NCI-H446 (cell line): ENCODE measurements at places on chromosomes 7 and 10.
A peak's percentile ranks its signal among the peaks of the same experiment; 100 is the strongest.

DNA sequence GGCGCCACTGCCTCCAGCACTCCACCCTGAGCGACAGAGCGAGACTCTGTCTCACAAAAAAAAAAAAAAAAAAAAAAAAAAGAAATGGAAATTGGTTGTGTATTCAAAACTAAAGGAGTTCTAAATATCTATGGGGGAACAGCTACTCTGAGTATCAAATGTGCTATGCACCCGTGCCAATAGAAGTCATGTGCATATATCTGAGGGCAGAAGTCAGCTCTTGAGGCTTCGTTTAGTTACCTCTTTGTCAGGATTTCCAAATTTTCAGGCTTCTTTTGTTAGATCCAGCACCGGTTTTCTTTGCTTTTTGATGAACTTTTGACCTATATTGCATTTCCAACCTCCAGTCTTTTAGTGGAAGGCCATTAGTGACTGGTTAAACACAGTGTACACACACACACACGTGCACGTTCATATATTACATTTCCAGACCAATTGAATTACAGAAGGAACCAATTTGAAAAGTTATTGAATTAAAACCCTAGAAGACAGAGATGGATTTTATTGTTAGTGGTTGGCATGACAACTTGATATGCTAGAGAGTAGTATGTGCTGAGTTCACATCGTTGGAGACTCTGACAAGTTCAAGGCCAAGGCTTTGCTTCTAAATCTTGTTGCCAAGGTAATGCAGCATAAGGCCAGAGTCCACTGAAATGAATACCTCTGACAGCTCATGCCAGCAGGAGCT is 33.1 kb upstream of the ADD3 start:
- DNase-seq, result peak; percentile 42

DNA sequence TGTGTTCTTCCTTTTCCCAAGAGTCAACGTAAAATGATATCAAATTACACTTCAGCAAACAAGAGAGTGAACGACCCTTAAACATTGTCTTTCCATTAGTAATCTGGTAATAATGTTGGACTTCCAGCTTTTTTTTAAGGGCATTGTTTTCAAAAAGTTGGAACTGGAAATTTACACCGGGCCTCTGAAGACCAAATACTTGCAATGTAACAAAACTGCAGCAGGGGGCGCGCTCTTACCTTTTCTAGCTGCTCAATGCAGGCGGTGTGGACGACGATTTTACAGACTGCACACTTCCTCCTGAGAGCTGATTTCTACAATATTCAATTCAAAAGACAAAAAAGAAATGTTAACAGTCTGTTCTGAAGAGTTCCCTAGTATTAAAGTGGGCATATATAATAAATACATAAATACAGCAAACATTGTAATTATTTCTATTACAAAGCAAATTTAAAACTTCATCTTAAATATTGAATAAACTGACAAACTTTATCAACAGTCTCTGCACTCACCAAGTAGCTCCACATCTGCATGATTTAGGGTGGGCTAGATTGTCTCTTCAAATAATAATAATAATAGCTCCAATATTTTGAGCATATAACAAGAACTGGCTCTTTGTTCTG is 190.4 kb downstream of the DGKI start:
- peak; percentile 66 for DNase-seq

GRCh38 chr7:128893251-128894100 is 17.0 kb downstream of the KCP start:
- no peak for DNase-seq

- no peak for DNase-seq
These were observed 141.6 kb downstream of the ALOX5 start for GRCh38 chr10:45515630-45516029.

DNA sequence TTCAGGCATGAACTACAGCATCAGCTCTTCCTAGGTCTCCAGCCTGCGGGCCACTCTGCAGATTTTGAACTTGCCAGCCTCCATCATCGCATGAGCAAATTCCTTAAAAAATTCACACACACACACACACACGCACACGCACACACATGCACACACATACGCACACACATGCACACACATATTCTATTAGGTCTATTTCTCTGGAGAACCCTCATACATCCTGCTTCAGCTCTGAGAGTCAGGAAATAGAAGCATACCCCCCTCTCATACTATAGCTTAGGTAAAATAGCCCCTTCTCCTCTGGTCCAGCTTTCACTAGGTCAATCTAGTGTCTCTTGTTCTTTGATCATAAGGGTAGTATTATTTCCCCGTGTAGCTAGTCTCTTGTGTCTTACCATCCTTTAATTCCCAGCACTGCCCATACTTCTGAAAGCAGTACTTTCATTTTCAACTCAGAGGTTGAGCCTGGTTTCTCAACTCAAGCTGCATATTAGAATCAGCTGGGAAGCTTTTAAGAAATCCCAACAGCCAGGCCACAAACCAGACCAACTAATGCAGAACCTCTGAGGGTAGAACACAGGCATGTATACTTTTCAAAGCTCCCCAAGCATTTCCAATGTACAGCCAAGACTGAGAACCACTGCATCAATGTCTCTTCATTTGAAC is 30.9 kb upstream of the ITGB8 start:
- no peak for DNase-seq

- DNase-seq, result no peak
These were observed at the start of gene UTF1 for GRCh38 chr10:133230044-133230361. UTF1 (plus strand) TSS chr10:133230217; CDS start chr10:133230289, 72 bp downstream.

DNA sequence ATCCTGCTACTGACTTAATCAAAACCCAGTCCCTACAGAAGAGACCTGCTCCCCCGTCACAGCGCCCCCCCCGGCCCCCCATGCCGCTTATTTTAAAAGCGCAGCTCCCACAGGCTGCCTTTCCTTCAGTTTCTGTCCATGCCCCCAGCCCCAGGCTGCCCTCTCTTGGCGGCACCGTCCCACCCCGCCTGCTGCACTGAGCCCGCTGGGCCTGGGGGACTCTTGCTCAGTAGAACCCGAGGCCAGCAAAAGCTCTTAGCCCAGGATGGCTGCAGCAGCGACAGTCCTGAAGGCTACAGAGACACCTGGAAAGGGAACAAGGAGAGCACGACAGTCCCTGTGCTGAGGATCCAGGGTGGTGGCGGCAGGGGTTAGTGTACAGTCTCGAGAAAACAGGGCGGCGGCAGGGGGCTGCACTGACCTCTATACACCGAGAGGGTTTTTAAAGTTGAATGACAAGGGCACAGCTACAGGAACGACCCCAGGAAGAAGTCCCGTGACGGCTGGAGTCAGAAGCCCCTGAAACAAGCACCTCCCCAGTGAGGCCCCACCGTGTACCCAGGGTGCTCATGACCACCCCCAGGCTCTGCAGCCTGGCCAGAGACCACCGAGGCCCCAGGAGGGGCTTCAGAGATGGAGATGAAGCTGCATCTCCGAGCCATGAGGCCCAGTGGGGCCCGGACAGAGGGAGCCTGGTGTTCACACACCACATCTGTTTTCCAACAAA is 54.4 kb downstream of the ZRANB1 start:
- no peak for DNase-seq

GRCh38 chr7:134197345-134197744 is 70.2 kb downstream of the LRGUK start:
- no peak for DNase-seq

DNA sequence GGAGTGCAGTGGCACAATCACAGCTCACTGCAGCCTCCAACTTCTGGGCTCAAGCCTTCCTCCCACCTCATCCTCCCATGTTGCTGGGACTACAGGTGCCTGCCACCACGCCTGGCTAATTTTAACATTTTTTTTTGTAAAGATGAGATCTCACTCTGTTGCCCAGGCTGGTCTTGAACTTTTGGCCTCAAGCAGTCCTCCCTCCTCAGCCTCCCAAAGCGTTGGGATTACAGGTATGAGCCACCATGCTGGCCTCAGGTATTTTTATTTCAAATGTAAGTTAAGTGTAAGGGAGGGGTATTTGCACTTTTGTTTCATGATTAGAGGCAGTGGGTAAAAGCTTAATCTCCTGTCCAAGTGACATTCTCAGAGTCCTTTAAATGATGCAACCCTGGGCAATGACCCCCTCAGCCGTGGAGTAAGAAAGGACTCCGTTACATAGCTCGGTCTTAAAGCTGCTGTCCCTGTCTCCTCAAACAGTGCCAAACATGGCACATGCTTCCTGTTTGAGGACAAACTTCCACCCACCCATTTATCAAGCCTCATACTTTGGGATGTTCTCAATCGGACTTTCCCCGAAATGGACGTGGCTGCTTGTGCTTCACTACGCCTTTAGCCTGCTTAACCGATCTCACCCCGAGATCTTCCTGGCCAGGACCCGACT is 296.1 kb downstream of the BAMBI start:
- no peak for DNase-seq

- no peak for DNase-seq
These were observed 37.1 kb downstream of the TMEM229A start for GRCh38 chr7:123995617-123996326.

- DNase-seq, result no peak
These were observed 5.6 kb downstream of the HTRA1 start for GRCh38 chr10:122466951-122467381.

DNA sequence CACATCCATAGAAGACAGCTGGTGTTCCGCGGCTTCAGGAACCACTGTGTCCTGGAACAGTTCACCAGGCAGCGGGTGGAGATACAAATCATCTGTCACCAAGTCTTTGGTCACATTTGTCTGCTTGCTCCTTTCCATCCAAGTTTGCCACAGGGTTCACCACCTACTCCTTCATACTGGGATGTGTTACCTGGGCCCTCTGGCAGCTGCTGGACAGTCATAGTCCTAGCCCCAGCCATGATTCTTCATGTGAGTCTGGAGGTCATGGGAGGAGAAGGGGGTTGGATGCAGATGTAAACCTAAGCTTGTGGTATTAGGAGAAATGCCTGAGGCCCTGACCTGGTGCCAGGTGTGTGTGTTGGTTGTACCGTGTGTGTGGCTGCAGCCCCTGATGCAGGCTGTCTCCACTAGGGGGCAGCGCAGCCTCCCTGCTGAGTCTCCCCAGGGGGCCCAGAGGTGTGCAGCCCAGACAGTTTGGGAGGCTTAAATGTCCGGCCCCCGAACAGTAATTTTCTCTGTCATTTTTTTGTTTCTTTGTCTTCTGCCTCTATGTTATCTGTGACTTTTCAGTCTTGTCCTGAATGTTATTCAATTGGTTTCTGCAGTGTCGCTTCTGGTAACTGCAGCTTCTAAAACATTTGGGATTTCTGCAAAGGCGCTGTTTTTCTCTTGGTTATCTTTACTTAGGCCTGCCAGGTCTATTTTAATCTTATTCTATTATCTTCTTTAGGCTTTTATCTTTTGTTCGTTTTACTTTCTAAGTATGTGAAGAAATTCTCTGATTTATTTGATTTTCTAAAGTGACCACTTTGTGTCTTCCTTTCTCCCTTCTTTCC is 14.8 kb downstream of the NPS start:
- DNase-seq, result no peak

DNA sequence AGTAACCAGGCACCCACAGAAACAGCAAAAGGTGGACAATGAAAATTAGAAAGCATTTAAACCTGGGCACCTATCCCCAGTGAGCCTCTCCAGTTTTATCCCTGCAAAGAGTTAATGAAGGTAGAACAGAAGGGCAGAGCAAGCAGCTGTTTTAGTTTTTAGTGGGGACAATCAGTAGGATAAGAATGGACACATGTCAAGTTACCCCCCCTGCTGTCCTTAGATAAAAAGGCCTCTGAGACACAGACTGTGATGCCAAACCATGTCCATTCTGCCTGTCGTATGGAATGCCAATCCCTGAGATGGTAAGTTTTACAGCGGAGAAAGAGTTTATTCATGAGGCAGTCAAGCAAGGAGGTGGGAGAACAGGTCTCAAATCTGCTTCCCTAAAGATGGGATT is 162.6 kb upstream of the AGR3 start:
- DNase-seq, result no peak

GRCh38 chr10:75441196-75441595 is 9.8 kb downstream of the LRMDA start:
- DNase-seq, result no peak

DNA sequence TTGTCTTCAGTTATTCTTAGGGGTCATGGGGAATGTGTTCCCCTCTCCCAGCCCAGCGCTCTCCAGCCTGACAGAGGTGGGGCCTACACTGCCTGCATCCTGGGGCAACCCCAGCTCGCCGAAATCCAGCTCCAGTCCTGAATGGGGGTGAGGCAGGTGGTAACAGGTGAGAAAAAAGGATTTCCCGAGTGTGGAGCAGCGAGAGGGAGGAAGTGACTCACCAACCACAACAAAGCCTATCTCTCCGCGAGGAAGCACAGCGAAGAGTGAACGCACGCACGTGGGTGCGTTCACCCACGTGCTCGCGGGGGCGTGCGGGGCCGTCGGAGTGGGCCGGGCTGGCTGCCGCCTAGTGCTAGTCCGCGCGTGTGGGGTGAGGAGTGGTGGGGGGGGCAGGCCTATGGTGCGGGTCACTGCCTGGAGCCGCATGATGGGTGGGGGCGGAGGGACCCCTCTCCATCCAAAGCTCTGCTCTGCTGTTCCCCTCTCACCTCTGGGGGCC is 855 bp upstream of the PALD1 start:
- DNase-seq, result no peak

- DNase-seq, result peak; percentile 18
These were observed at the start of gene FAM13C for GRCh38 chr10:59362144-59362958. FAM13C (minus strand) TSS chr10:59362549; CDS start chr10:59362460, 89 bp downstream.

DNA sequence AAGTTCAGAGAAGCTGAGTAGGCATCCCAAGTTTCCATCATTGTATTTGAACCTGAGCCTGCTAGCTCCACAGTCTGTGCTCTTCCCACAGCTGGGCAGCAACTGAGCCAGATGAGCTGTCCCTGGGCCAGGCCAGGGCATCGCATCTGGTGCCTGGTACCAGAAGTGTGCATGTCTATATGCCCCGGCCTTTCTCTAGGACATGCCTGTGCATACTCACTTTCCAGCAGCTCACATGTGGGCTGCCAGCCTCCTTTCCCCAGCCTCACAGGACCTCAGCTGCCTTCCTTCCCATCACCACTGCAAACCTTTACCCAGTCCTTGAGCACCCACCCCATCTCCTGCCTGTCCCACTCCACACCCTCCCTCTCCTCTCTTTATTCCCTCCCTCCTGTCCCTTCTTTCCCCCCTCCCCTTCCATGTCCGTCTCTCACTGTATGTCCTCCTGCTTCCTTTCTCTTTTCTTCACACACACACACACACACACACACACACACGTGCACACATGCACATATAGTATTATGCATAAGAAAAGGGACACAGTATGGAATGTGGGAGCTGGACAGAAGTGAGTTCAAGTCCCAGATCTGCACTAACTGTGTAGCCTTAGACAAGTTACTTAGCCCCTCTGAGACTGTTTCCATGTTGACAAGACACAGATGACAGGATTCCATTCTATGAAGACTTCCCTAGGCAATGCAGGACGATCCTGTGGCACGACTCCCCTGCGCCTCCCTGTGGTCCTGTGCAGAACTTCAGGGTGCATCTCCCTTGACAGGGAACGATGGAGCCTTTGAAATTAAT is 10.9 kb downstream of the CDHR1 start:
- peak; percentile 69 for DNase-seq

DNA sequence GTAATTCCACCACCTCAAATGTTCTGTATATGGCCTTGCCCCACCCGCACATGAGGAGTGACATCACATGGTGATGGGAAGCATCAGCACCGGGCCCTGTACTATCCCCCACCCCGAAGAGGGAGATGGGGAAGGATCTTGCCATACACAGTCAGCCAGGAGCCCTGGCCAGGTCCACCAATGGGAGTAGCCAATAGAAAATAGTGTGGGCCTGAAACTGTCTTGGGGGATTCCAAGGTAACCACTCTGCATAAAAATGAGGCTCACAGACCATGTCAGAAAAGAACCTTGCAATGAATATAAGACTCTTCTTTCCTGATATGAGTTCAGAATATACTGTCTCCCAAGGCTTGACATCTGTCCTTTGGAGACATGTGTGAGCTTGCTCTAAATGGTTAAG is 51.1 kb downstream of the ADRB1 start:
- DNase-seq, result no peak

GRCh38 chr10:11448190-11448544 is 163.3 kb downstream of the USP6NL start:
- DNase-seq, result no peak
